GM12865 (cell line): ENCODE measurements at places on chromosomes 3 and 15.

GRCh38 chr15:26891448-26892181 lies 24.8 kb downstream of the GABRA5 start:
- peak; percentile 51 for DNase-seq

GRCh38 chr3:65597226-65597951 lies 441.3 kb downstream of the MAGI1 start:
- no peak for DNase-seq

DNA sequence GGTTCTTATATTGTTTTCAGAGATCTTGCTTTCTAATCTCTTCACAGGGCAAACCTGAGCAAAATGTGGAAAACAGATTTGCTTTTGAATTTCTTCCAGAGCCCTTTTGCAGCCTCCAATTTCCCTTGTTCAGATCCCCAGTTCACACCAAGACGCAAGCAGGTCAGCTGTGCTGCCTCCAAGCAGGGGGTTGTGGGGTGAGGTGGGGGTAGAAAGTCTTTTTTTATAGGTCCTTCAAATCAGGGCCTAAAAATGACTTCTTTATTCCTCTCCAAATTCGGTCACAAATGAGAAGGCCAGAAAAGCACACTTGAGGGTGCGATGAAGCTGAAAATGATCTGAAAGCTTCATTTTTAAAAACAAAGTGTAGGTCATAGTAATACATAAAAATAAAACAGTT lies 26.3 kb upstream of the AVEN start:
- no peak for DNase-seq

DNA sequence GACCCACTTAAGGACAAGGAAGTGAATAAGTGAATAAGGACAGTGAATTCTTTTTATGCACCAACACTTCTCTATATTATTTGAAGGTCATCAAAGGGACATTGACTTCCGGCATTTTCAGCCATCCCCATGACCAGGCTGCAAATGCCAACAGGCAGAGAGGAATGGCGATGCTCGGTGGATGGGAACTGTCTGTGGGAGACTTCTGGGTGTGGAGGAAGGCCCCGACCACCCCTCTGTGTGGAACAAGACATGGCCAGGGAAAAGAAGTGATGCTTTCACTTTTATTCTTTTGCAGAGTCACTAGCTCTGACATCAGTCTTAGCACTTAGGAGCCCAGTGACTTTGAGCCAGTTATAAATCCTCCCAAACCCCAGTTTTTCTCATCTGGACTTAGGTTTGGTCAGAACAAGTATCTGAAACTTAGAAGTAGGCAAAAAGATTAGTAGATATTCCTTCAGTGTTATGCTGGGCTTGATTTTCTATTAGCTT lies 84.5 kb downstream of the KBTBD8 start:
- DNase-seq: no peak

DNA sequence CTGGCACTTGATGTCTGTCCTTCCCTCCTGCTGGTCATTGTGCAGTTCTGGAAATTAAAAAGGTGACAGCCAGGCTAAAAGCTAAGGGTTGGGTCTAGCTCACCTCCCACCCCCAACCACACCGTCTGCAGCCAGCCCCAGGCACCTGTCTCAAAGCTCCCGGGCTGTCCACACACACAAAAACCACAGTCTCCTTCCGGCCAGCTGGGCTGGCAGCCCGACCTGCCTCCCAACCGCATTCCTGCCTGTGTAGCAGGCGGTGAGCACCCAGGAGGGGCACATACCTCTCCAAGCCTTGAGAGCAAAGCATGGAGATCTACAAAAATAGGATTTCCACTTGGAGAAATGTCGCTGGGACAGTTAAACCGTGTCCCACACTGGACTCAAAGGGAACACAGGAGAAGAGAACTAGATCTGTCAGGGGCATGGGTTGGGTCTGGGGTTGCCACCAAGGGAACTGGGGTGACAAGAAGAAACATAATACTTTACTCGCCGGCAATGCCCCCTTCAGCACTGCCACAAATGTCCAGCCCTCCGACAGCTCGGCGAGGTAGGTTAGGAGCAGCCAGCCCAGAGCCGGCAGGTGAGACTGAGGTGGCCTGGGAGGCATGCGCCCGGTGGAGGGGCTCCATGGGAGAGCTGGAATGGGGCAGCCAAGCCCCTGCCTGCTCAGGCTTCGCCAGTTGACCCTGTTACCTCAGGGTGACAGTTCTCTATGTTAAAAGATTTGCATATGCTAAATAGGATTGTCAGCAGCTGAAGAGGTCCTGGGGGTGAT lies 52.2 kb downstream of the EXOG start:
- DNase-seq: no peak

- no peak for DNase-seq
Observed at GRCh38 chr3:34678575-34678974, 880.1 kb downstream of the PDCD6IP start.

DNA sequence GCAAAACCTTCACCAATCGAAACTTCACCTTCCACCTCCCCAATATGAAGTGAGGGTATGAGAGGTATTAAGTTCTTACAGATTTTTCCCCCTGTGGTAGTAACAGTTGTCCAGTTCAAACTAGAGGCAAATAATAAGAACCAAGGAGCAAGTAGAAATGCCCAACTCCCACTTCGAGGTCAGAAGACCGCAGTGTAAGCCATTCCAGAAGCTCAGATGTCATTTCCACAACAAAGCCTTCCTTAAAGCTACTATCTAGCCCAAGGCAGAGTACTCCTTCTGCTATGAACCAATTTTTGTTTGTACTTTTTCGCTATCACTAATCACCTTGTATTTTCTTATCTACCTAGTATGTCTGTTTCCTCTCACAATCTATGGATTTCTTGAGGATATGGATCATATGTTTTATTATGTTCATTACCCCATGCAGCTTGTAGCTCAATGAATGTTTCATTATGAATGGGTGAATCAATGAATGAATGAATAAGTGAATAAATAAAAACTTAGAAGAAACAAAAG lies 235.7 kb upstream of the KCNMB2 start:
- DNase-seq: no peak

- DNase-seq: no peak
Observed at GRCh38 chr3:57770009-57770827, 14.1 kb downstream of the SLMAP start.
